Choroid plexus epithelial cell (primary cell): ENCODE measurements at places on chromosomes 2 and 18.

DNA sequence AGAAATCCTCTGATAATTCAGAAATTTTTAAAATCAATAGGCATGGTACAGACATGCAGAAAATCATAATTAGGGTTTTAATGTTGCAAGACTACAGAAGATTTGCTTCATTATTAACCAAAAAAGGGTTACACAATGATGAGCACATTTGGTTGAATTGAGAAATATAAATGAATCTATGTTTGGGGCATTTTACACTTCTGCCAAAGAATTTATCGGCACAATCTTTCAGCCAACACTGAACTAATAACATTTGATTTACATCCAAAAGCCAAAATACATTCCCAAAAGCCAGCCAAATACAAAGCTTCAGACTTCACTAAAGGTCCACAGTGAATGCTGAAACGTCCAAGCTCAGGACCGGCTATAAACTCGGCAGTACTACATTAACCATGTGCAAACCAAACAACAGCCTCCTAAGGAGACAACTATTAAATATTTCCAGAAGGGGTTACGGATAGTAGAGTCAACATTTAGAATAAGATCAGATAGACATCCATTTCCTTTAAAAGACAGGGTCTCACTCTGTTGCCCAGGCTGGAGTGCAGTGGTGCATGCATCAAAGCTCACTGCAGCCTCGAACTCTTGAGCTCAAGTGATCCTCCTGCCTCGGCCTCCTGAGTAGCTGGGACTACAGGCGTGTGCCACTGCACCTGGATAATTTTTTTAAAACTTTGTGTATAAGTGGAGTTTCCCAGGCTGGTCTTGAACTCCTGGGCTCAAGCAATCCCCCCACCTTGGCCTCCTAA, 29.4 kb downstream of the SPRED2 start:
- no peak for DNase-seq

DNA sequence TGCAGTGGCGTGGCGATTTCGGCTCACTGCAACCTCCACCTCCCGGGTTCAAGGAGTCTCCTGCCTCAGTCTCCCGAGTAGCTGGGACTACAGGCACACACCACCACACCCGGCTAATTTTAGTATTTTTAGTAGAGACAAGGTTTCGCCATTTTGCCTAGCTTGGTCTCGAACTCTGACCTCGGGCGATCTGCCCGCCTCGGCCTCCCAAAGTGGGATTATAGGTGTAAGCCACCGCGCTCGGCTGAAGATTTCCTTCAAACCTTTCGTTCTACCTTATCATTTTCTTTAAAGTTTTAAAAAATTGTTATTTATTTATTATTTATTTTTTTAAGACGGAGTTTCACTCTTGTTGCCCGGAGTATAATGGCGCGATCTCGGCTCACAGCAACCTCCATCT, 979 bp upstream of the WDR43 start:
- DNase-seq = no peak

GRCh38 chr2:135874777-135875365, 1.4 kb downstream of the MCM6 start:
- DNase-seq = no peak

DNA sequence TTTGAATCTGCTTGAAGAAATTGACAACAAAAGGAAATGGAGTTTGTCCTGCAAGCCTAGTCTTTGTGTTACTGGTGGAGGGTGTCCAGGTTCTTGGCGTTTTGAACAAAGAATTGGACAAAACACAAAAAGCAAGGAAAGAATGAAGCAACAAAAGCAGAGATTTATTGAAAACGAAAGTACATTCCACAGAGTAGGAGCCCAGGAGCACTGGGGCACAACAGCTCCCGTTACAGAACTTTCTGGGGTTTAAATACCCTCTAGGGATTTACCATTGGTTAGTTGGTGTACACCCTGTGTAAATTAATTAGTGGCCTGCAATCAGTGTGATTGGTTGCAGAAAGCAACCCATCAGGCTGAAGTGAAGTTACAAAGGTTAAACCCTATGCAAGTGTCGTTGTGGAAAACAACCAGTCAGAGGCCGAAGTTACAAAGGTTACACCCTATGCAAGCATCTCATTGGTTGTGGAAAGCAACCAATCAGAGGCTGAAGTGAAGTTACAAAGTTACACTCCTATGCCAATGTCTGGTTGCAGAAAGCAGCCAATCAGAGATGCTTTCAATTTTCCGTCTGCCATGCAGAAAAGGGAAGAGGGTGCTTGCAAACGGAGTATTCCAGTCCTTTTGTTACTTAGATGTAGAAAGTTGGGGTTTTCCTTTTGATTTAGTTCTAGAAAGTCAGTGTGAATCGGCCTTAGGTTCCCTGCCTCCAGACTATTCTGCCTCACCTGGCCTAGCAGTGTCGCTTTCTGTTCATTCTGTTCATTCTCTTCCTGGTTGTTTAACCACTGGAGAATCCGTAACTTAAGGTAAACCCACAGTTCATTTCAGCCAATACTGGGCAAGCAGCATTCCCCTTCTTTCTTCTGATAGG, 47.6 kb upstream of the PTH2R start:
- peak; percentile 40 for DNase-seq

GRCh38 chr2:240972201-240972600, 26.2 kb upstream of the SNED1 start:
- no peak for DNase-seq

DNA sequence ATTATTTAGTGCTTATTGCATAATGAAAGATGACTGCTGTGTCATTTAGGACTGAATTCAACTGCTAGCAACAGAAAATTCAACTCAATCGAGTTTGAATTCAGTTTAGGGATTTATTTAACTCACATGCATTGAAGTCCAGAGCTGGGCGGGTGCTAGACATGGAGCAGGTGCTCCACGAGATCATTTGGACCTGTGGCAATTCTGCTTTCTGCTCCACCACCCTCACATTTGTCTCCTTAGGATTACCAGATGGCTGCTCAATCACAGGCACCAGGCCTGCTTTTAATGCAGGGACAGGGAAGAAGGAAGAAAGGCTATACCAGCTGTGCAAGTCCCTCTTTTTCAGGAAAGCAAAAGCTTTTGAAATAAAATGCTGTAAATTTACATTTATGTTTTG, 572.9 kb upstream of the SLC8A1 start:
- DNase-seq = no peak

- no peak for DNase-seq
These were observed 11.4 kb upstream of the XPO1 start for GRCh38 chr2:61549546-61549945.

DNA sequence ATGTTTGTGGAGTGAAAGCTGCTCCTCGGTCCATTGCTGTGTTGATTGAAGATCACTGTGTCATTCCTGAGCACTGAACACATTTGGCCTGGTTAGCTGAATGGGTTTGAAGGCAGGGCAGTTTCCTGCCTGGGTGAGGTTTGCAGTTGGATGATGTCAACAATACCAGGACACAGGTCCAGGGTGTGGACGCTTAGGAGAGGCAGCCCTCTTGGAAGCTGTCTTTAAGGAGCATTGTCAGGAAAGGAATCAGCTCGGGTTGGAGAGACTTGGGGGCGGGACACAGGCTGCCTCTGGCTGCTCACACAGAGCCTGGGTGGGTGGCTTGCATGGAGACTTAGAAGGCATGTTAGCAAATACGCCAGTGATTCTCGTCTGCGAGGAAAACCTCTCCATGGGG, 237.7 kb downstream of the SEPTIN10 start:
- DNase-seq = no peak

DNA sequence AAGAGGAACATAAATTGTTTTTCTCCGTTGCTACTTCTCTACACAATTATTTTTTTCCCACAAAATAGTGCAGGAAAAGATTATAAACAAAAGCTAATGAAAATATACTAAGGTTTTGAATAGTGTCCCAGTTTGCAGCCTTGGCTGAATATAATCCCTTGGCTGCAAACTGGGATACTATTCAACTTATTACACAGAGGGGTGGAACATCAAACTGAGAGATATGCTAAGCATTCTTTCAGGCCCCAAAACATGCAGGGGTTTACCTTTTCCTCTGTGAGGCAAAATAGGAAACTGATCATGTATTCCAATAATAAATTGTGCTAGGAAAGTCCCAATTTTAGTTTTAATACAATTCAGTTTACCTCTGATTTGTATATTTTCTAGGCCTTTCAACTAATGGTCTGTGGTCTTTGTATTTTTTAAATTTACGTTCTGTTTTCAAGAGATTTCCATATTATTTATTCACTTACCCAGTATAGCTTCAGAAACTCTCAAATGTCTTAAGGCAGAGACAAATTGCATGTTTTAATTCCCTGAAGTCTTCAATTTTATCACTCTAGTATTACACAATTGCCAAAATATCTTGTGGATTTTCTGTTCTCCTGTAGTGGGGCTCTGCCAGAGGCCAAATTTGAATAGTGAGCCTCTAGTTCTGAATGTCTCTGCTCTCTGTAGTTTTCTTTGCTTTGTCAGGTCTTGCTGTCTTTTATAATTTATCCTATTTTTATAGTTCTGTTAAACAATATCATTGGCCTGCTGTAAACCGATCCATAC, 63.9 kb downstream of the PPP1R1C start:
- no peak for DNase-seq

GRCh38 chr2:74444498-74445318, 3.0 kb upstream of the RTKN start:
- DNase-seq = no peak

GRCh38 chr2:233354971-233355574, 779 bp downstream of the DGKD start:
- peak; percentile 22 for DNase-seq

GRCh38 chr18:62539284-62540165, 16.7 kb downstream of the ZCCHC2 start:
- DNase-seq = no peak

- no peak for DNase-seq
These were observed 57.6 kb upstream of the TWIST2 start for GRCh38 chr2:238790126-238790832.

GRCh38 chr18:12405066-12405465, 2.7 kb upstream of the PRELID3A start:
- DNase-seq = no peak

- no peak for DNase-seq
These were observed 41.5 kb upstream of the MEP1B start for GRCh38 chr18:32148185-32148870.

- DNase-seq = no peak
These were observed 17.7 kb downstream of the MBOAT2 start for GRCh38 chr2:8985561-8986326.

DNA sequence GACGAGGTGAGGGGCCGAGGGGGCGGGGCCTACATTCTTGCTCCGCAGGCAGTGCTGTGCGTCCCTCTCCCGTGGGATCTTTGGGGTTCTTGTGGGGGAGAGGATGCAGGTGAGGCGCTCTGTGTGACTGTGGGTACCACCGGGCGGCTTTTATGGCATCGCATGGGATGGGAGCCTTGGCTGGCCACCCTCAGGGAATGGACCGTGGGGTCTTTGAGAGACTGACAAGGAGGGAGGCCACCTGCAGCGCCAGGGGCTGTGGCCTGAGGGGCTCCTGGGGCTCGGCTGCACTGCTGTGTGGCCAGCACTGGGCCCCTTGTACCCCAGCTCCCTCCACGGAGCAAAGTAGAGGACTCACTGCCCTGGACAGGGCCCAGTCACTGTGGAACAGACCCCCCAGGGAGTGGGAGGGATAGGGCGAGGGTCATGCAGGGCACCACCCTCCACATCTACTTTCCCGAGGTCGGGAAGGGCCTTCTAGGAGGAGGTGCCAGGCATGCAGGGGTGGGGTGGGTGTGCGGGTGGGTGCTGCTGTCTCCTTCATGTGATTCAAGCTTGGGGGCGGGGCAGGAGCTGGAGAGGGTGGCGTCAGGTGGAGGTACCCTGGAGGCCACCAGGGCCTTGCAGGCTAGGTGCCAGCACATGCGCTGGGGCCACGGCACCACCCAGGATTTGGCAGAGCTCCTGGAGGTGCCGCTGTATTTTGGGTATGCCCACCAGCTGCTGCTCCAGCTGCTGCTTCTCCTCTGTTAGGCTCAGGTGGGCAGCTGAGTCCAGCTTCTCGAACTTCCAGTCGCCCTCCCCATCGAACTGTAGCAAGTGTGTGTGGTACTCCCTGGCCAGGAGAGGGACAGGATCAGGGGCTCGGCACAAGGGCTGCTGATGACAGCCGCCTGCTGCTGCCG, 1072.4 kb downstream of the RPIA start:
- DNase-seq = no peak

DNA sequence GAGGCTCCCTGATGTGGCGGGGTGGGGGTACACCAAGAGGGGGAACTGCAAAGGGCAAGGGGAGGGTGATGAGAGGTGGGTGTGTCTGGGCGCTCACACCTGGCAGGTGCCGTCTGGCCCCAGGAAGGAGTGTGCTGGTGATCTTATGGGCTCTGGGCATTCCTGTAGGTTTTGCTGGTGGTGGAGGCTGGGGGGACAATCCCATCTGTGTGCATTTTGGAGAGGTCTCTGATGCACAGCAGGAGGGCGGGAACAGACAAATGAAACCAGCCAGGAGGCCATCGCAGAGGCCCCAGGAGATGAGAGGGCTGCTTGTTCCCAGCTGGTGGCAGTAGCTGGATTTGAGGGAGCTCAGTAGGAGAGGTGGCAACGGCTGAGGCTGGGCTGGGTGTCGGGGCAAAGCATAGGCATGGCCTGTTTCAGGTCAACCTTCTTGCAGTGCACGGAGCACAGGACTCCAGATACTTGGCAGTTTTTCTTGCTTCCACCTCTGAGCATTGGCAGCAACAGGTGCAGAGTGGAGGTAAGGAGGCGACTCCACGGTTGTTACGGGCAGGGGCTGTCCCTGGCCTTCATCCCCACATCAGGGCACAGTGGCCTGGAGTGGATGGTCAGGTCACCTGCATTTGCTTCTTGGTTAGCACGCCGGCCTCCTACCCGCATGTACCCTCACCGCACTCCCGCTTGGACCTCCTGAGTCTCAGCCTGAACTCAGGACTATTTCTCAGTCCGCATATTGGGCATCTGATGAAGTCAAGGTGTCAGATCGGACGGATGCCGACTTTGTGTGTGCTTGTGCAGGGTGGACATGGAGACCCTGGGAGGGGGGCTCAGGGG, 194.2 kb upstream of the HDAC4 start:
- no peak for DNase-seq

DNA sequence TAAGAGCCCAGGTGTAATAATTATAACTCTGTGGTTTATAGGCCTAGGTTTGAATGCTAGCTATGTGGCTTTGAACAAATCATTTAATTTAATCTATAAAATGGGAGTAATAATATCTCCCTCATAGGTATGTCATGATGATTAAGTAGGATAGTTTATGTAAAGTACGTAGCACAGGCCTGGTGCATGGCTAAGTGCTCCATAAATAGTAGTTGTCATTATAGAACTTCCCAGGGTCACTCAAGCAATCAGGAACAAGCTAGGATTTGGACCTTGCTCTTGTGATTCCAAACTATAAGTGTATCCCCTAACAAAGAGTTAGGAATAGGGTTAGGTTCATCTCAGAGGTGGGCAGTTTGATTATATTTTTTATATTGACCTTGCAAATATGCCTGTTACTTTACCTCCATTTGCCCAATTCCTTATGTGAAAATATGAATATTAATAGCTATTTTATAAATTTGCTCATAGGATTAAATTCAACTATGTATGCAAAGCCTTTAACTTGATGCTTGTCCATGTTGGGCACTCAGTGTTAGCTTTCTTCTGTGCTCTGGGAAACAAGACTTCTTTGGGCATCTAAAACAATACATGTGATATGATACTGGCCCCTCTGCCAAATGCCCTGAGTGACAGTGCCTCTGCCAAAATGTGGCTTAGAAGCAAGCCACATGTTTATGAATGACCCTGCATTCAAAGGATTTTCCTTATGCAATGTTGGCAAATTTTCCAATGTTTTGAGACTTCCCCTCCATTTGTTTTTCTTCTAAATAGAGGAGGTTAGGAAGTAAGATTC, 353.6 kb downstream of the KIAA1328 start:
- DNase-seq = no peak
